ENCODE measurements at places on chromosomes 12 and 14.
A peak's percentile ranks its signal among the peaks of the same experiment; 100 is the strongest.

DNA sequence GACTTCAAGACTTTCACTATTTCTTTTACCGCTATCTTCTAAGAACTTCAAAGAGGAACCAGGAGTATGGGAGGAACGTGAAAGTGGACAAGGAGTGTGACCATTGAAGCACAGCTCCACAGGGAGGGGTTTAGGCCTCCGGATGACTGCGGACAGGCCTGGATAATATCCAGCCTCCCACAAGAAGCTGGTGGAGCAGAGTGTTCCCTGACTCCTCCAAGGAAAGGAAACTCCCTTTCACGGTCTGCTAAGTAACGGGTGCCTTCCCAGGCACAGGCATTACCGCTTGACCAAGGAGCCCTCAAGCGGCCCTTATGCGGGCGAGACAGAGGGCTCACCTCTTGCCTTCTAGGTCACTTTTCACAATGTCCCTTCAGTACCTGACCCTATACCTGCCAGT lies 267.0 kb downstream of the RPL10L start:
- DNase-seq = no peak

GRCh38 chr12:94101738-94102660 lies 46.4 kb upstream of the PLXNC1 start:
- peak; percentile 74 for DNase-seq

GRCh38 chr12:68270358-68270757 lies 17.0 kb upstream of the IL22 start:
- DNase-seq = no peak

DNA sequence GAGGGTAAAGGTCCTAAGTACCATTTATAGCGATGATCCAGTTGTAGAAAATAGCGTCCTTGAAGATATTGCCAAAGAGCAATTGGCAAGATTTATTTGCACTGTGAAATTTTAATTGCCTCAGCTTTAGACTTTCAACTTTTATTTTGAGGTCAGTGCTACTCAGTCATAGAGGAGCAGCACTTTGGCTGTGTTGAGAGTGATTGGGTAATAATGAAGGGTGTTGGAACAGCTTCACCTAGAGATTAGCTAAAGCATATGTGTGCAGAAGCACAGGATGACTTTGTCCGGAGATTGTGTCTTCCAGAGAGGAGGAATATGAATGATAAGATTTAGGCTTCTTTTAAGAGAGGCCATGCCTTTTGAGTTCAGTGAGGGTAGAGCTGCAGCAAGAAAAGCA lies 164.8 kb downstream of the NPAS3 start:
- DNase-seq = no peak

GRCh38 chr14:70642303-70643235 lies 853 bp downstream of the TTC9 start:
- no peak for DNase-seq

DNA sequence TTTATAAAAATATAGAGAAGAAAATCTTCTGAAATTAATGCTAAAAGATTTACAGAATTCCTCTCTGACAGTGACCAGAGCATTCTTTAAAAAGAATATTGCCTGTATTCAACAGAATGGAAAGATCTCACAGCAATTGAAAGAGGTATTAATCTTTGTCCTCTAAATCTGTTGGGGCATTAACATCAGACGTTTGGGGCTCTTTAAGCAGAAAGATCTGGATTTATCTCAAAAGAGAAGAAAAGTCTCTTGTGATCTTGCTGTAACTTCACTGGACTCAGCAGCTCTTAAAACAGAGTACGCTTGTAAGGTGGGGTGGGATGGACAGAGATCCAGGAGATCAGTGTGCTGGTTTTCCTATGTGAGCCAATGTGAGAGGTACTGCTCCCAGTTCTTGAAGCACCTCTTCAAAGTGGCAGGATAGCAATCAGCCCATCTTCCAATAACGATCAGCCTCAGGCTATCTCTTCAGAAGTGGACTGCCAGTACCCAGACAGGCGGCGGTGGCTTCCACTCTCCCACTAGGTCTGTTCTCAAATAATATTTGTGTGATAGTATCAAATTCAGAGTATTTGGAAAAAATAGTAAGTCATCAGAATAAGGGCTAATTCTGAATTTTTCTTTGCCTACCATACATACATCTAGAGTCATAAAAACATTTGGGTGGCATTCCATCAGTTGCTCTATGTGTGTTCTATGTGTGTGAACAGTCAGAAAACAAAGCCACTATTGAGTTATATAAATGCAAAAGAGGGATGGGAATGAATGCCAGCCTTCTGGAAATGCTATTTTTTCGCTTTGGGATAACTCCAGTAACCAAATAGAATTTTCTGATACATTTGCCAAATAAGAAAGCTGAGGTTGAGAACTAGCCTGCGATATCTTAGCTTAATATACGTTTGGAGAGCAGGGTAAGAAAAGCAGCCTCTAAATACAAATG lies 237.4 kb upstream of the RGS6 start:
- no peak for DNase-seq
